ENCODE measurements at places on chromosomes 6 and 20. TPM values are rescaled to one million over a fixed set of nuclear protein-coding genes. Genes with fewer than 3 reads are reported as not detected.

GRCh38 chr6:115485400-115485799 is 575.3 kb downstream of the FRK start:
- DNase-seq, result no peak

RAD21L1 gene
- not detected for total RNA-seq

TMEM151B gene
- total RNA-seq, result under 0.01 TPM

DNA sequence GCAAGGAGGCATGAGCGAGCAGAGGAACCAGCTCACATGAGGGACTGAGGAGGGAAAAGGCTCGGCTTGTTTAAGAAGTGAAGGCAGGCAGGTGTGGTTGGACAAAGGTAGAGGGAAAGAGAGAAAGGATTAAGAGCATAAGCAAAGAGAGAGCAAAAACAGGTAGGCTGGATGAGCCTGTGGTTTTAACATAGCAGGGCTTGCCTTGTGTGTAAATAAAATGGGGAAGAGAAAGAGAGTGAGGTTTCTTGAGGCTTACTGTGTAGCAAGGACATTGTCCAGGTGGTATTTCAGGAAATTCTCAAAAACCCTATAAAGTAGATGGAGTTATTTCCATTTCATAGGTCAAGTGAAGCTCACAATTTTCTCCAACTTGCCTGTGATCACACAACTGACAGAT is 93.9 kb upstream of the HDAC2 start:
- no peak for DNase-seq

SUMO4 gene
- 1.0 TPM for total RNA-seq

SLC25A27 gene
- 12.6 TPM for total RNA-seq

LAMA2 gene
- 67.5 TPM for total RNA-seq

- no peak for DNase-seq
Measured at GRCh38 chr6:75084018-75084417, 121.8 kb downstream of the COL12A1 start.

DNA sequence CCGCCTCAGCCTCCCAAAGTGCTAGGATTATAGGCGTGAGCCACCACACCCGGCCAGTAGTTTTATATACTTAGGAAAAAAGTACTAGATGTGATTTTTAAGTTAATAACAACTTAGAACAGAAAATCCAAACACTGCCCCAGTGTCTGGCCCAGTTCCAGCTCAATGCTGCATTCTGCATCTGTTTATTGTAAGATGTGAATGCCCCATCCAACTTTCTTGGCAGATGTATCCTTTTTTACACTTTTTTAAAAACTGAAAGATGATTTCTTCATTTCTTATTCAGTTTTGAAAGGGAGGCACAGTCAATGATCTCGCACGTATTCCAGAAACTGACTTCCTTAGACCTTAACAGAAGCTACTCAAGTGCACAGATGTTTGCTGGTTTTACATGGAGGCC is 85.6 kb upstream of the SRSF6 start:
- peak; percentile 5 for DNase-seq

GRCh38 chr20:20531283-20531682 is 163.4 kb downstream of the INSM1 start:
- no peak for DNase-seq

DNA sequence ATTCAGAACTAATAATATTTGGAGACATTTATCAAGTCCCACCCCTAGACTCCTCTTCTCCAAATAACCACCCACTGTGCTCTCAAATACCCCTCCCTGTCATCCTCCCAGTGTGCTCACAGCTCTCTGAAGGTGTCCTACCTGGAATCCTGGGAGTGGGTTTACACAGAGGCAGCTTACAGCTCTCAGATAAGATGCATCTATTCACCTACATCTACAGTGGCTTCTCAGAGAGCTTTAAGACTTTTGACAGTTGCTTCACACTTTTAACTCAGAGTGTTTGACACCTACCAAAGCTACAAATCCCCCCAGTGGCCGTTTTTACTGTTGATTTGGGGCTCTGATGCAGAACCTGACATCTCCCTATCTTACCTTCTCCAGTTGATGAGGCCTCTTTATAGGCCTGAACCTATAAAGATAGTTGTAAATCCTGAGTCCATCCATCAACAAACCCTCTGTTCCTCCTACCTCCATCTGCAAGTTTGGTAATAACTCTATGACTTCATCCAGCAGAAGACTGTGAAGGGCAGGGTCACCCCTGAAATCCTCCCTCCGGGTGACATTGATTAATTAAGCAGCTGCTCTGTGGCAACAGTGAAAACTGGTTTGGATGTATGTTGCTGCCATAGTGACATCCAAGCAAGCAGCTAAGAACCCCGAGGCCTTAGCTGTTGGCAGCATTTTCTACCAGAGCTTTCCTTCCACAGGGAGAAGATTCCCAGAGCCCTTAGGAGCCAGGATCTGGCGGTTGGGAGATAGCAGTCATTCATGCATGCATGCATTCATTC is 226.1 kb upstream of the RREB1 start:
- DNase-seq, result peak; percentile 22

TMEM170B gene
- total RNA-seq, result 4.5 TPM

All from fibroblast of lung (primary cell).